ENCODE measurements at places on chromosomes 1 and 21.
A peak's percentile ranks its signal among the peaks of the same experiment; 100 is the strongest.

- DNase-seq = no peak
Measured at GRCh38 chr1:178684111-178684510, 40.9 kb upstream of the RALGPS2 start.

GRCh38 chr1:100552922-100553321 lies 15.0 kb downstream of the GPR88 start:
- DNase-seq = no peak

DNA sequence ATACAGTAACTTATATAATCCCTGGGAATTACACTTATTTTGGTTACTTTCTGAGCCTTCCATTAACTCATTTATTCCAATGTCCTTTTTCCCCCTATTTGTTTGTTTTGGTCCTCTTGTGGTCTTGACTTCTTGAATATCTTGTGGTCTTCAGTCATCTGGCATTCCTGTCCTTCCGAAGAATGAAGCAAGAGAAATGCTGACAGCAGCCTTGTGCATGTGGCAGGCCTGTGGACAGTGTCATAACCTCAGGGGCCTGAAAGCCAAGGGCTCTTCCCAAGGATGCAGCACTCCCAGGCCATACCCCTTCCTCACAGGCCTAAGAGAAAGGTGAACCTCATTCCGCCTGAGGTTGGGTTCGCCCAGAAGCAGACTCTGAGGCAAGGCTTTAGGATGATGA lies 470.2 kb downstream of the DISC1 start:
- no peak for DNase-seq

GRCh38 chr1:222623458-222623857 lies 5.6 kb downstream of the MIA3 start:
- no peak for DNase-seq

DNA sequence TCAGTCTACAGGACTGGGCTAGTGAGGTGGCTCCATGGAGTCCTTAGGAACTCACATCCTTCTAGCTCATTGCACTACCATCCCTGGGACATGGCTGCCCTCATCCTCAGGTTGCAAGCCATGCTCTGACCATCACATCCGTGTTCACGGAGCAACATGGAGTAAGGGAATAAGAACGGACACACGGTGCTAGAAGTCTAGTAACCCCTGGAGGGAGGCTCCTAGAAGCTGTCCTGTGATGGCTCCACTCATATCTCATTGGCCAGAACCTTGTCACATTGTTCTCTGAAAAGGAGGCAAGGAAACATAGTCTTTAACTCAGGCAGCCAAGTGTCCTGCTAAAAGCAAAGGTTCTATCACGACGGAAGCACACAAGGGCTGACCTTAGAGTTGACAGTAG lies 3.9 kb downstream of the MRAP start:
- no peak for DNase-seq

- DNase-seq = peak; percentile 52
Measured at GRCh38 chr1:27391511-27392095, 819 bp upstream of the GPR3 start.

GRCh38 chr1:118978914-118979701 lies 9.0 kb downstream of the TBX15 start:
- no peak for DNase-seq

DNA sequence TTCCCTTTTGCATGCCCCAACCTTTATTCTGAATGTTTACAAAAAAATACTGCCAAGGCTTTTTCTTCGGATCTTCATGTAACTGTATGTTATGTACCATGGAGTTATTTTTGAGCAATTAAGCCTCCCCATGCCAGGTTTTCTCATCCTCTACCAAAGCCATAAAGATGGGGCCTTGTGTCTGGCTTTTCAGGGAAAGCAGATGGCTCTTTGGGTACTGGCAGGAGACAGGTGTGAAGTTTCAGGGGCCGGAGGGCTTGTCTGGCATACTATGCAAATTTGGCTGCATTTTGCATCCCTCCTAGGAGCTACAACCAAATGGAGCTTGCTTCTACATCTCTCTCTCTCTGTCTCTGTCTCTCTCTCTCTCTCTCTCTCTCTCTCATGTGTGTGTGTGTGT lies 28.1 kb upstream of the PLXNA2 start:
- no peak for DNase-seq

DNA sequence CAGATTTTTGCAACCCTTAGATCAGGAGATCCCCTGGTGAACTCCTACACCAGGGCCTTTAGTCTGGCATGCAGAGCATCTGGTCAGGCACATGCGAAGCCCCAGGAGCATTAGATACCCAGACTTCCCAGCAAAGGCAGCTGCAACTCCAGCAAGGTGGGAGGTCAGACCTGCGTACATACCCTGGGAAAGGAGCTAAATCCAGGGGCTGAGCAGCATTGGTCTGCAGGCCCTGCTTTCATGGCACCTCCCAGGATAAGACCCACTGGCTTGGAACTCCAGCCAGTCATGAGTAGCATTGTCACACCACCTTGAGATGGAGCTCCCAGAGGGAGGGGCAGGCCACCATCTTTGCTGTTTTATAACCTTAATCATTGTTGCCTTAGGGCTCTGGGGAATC lies 92.3 kb downstream of the KCNT2 start:
- no peak for DNase-seq

- DNase-seq = no peak
Measured at GRCh38 chr1:42369471-42369870, 11.1 kb upstream of the RIMKLA start.

DNA sequence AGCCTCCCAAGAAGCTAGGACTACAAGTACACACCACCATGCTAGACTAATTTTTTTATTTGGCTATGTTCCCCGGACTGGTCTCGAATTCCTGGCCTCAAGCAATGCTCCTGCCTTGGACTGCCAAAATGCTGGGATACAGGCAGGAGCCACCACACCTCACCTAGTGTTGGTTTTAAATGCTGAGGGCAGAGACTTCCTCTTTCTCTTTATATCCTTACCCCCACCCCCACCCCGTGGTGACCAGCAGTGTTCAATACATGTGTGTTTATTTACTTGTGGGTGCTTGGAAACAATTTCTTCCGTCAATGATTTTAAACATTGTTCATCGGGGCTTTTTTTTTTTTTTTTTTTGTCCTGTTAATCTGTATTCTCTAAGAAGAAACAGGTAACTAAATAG lies 158.9 kb downstream of the ZBTB18 start:
- no peak for DNase-seq

DNA sequence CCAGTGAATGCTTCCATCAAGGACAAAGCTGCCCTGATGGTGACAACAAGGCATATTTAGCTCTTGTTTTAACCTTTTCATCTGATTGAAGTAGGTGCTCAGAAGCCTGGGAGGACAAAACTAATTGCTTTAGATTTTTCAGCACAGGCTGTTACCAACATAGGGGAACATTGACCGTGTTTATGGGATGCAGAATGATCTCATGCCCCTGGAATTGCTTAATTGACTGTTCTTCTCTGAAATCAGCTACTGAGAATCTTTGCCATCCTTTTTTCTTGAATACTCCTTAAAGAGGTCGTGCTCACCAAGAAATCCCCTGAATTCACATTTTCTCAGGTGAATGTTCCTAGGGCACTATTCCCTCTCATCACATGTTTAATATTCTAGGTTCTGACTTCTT lies 95.9 kb upstream of the CCDC190 start:
- no peak for DNase-seq

- DNase-seq = no peak
Measured at GRCh38 chr1:193183019-193183627, 3.3 kb downstream of the B3GALT2 start.

DNA sequence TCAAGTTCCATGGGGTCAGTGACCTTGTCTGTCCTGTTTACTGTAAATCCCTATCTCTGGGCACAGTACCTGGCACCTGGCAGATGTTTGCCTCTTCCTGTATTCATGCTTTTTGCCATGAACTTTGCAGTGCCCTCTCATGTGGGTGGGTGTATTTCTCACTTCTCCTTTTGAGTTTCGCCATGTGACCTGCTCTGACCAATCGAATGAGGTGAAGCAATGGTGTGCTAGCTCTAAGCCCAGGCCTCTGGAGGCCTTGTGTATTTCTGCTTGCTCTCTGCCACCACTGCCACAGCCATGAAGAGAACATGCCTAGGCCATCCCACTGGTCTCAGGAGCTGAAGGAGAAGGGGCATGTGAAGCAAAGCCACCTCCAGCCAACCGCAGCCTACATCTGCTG lies 185.5 kb upstream of the ZC3H12A start:
- DNase-seq = no peak

DNA sequence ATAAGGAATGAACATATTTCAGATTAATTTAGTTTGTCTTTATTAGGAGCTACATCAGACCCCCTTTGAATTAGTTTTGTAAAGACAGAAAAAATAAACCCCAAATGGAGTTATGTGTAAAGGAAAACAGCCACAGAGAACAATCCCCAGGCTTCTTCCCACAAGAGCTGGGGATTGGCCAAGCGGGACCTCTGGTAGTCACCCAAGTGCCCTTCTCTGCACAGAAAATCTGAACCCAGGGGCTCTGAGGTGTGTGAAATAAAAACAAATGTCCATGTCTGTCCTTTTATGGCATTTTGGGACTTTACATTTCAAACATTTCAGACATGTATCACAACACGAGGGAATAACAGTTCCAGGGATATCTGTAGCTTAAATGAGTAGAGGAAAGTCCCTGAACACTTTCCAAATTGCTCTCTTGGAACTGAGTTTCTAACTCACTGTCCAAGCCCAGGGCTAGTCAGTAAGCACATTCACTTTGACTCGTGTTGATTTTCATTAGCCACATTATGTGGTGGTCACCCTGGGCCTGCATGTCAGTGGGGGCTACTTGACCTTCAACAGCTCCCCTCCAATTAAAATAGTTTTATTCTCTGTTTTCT lies 22.5 kb downstream of the DPT start:
- no peak for DNase-seq

GRCh38 chr1:70033266-70033873 lies 172.0 kb downstream of the LRRC40 start:
- DNase-seq = no peak

- DNase-seq = no peak
Measured at GRCh38 chr1:85553416-85554335, 26.9 kb upstream of the CCN1 start.

DNA sequence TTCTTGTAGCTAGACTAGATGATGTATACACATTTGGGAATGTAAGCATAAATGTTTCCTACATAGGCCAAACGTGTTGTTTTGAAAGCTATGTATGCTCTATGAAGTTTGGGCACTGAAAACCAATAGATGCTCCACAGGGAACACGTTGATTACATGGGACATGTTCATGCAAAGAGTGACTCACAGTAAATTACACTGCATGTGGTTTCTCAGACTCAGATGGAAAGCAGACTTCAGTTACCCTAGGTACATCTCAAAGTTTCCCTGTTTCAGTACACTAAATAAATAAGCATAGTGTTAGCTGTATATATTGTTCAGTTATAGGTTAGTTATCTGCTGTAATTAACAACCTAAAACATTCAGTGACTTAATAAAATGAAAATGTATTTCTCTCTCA lies 301.9 kb upstream of the RUNX1 start:
- no peak for DNase-seq

DNA sequence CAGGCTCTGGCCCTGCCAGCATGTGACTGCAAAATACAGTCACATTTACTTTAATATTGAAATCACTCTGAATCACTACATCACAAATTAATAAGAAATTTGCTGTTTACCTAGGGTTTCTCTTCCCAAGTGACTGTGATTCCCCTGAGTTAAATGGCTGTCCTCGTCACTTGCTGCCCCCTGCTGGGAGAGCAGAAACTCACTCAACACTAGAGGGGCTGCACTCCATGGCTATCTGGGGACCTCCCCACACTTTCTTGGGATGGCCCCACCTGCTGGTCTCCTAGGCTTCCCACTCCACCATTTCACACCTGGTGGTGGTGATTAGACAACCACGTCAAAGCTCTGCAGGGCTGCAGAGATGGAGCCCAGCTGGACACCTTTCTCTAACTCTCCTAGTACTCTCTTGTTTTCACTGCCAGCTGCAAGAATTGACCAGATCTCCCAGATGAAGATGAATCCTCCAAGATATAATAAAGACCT lies 63.4 kb downstream of the CD2 start:
- peak; percentile 56 for DNase-seq

DNA sequence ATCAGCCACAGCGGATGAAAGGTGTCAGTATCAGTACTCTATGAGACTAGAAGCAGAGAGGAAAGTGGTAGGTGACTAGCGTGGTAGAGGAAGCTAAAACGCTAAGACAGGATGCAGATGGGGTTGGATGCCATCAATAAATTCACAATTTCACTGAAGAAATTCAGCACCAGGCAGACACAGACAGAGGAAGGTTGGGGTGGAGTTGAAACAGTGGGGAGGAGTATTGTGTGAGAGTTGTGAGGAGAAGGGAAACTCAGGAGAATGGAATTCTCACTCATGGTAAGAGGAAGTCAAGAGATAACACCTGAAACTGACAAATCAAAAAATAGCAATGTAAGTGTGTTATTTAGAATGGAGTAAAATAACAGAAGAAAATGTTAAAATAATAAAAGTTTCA lies 208.5 kb upstream of the DAB1 start:
- no peak for DNase-seq

GRCh38 chr21:45011426-45011825 lies 63.0 kb upstream of the ADARB1 start:
- no peak for DNase-seq

GRCh38 chr21:15850645-15851044 lies 120.9 kb downstream of the USP25 start:
- no peak for DNase-seq

- DNase-seq = no peak
Measured at GRCh38 chr1:7430691-7431090, 340.4 kb upstream of the VAMP3 start.

GRCh38 chr1:66418021-66418420 lies 115.9 kb upstream of the SGIP1 start:
- DNase-seq = no peak

Measured in testis (tissue), 5 donors.